Cerebellar nuclear complex (tissue), 1 donor: ENCODE measurements at places on chromosomes 16 and 17.

- DNase-seq, result no peak
These were observed 13.2 kb upstream of the CLUH start for GRCh38 chr17:2724784-2725164.

- DNase-seq, result no peak
These were observed 211.8 kb downstream of the ZNF423 start for GRCh38 chr16:49644145-49644463.

- DNase-seq, result no peak
These were observed 2.2 kb downstream of the CRHR1 start for GRCh38 chr17:45786349-45786748.

GRCh38 chr17:77968788-77969187 is 10.3 kb downstream of the TNRC6C start:
- no peak for DNase-seq

- DNase-seq, result no peak
These were observed 174.9 kb downstream of the VPS53 start for GRCh38 chr17:539766-540165.
